ENCODE measurements at places on chromosomes 3 and 15. TPM values are rescaled to one million over a fixed set of nuclear protein-coding genes. Genes with fewer than 3 reads are reported as not detected.

DNA sequence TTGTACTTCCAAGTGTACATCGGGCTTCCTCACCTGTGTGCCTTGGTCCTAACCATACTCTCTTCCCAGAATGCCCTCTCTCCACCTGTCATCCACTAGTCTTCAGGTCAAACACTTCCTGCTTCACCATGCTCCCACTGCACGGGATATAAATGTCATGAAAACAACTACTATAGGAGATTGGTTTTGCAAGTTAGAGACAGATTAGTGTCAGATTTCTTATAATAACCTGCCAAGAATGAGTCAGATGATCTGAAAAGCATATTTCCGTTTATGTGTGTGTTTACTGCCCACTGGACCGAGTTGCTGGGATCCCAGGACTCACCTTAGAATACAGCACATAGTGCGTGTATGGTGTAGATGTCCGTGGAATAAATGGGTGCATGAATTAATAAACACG is 21.4 kb downstream of the PLA1A start:
- H3K27ac ChIP-seq: no peak overlapping the region
- DNase-seq: no peak
- no peaks in the 10 kb centered on the region for H3K27me3 ChIP-seq
- no peak overlapping the region for H3K4me3 ChIP-seq
- H3K36me3 ChIP-seq: no peaks in the 10 kb centered on the region

DNA sequence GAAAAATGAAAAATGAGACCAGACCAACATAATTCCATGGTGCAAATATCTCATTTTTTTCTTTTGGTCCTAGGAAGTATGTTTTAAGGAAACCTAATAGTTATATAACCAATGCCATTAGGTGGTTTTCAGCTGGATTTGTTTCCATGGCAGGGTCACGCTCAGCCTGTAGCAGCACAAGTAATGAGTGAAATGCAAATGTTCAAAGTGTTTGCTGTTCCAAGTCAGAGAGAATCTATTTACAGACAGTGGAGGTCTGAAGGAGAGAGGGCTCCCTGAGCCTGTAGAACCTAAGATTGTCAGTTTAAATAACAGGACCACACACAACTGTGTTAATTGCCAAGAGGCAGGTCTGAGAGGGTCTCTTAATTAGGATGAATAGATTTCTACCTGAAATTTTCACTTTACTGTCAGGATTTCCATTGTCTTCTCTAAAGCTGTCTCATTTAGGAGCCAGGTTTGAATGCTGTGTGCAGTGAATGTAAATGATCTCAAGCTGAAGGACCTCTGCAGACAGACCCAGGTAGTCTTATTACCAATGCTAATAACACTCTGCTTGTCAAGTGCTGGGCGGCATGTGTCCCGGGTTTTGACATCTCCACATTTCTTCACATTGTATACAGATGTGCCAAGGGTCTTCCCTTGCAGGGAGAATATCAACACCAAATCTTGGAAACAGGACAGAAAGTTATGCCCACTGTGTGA is 317.3 kb upstream of the NECTIN3 start:
- no peak for DNase-seq
- no peak overlapping the region for H3K4me3 ChIP-seq
- no peaks in the 10 kb centered on the region for H3K27me3 ChIP-seq
- H3K4me1 ChIP-seq: no peaks in the 10 kb centered on the region
- H3K36me3 ChIP-seq: no peaks in the 10 kb centered on the region
- no peak overlapping the region for H3K27ac ChIP-seq

GRCh38 chr15:80402339-80402738 is 1.8 kb upstream of the ARNT2 start:
- no peak for DNase-seq
- peaks cover 9% of the 10 kb centered on the region for H3K27me3 ChIP-seq
- no peaks in the 10 kb centered on the region for H3K36me3 ChIP-seq

DNA sequence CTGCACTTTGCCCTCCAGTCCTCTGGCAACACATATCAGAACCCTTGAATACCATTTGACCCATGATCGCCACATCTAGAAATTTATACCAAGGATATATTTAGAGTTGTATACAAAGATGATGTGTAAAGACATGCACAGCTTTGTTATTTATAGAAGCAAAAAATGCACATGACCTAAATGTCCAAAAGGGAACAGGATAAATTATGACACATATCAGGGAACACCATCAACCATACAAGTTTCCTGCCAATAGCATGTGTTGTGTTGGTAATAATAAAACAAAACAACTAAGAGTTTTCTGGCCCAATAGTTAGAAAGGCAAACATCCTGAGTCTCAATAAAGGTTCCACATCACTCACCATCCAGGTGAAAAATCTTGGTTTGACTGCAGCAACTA is 51.5 kb downstream of the AAGAB start:
- peaks cover 50% of the 10 kb centered on the region for H3K36me3 ChIP-seq
- no peak overlapping the region for H3K27ac ChIP-seq
- H3K4me3 ChIP-seq: no peak overlapping the region
- no peaks in the 10 kb centered on the region for H3K4me1 ChIP-seq

DNA sequence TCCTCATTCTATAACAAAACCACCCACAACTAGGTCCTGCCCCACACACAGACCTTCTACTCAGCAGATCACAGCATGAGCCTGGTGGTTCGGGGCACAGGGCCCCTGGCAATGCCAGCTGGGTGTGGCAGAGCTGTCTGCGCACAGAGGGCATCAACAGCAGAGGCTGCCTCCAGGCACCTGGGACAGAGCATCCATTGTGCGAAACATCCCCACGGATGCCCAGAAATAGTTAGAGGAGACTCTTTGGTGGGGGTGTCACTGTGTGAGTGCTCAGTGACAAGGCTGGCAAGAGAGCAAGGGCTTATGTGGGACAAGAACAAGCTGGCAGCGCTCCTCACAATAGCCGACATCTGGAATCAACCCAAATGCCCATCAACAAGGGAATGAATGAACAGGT is 487.4 kb upstream of the PROK2 start:
- H3K4me1 ChIP-seq: peaks cover 37% of the 10 kb centered on the region
- no peak overlapping the region for H3K4me3 ChIP-seq
- H3K27me3 ChIP-seq: no peaks in the 10 kb centered on the region
- no peak overlapping the region for H3K27ac ChIP-seq

- H3K27me3 ChIP-seq: peaks cover 4% of the 10 kb centered on the region
- H3K4me1 ChIP-seq: peaks cover 15% of the 10 kb centered on the region
- H3K27ac ChIP-seq: no peak overlapping the region
- H3K4me3 ChIP-seq: no peak overlapping the region
- no peak for DNase-seq
These were observed 3.6 kb upstream of the KBTBD12 start for GRCh38 chr3:127911421-127911931.

DNA sequence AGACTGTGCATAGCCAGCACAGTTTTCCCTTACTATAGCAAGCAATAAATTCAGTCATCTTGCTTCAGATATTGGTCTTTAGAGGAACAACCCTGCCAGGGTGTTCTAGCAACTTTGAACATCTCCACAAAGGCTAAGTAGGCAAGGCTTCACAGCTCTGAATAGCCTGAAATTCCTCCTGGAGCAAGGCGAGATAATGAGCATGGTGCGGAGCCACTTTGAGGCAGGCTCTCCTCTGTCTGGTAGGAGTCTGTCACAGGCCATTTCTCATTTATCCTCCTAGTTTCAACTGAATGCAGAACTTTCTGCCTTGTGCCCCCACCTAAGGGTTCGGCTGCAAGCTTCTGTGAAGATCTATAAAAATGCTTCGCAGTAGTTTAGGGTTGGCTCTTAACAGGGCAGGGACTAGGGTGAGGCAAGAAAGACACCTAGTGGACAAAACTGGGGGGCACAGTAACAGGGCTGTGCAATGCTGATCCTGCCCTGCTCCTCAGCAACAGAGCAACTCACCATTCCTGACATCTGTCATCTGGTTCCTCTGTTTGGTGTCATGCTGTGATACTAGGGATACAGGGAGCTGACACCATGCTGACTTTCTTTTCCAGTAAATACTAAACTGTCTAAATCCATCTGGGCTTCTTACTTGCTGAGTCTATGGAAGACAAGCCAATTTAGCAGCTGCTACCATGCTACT is 16.6 kb upstream of the EHHADH start:
- H3K27me3 ChIP-seq: peaks cover 10% of the 10 kb centered on the region
- no peak overlapping the region for H3K27ac ChIP-seq
- no peak overlapping the region for H3K4me3 ChIP-seq
- no peaks in the 10 kb centered on the region for H3K36me3 ChIP-seq
- peak; percentile 14 for DNase-seq

DNA sequence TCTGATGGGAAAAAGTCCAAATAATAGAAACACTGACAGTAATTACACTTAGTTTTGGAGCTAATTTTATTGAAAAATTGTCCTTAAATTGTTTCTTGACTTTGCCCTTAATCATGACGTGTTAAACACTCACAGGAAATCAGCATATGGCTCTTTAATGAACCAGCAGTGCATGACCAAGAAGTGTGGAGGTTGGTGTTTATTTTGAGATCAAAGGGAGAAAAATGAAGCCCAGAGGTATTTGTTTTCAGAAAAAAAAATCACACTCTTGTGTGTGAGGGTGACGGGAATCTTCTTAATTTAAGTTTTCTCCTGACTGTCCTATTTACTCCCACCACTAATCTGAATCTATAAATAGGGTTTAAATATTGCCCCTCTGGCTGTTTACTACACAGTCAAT is 28.8 kb upstream of the SYNM start:
- DNase-seq: no peak
- H3K27me3 ChIP-seq: peaks cover 3% of the 10 kb centered on the region
- no peaks in the 10 kb centered on the region for H3K36me3 ChIP-seq
- no peak overlapping the region for H3K27ac ChIP-seq
- H3K4me1 ChIP-seq: peaks cover 3% of the 10 kb centered on the region
- H3K4me3 ChIP-seq: no peak overlapping the region

DNA sequence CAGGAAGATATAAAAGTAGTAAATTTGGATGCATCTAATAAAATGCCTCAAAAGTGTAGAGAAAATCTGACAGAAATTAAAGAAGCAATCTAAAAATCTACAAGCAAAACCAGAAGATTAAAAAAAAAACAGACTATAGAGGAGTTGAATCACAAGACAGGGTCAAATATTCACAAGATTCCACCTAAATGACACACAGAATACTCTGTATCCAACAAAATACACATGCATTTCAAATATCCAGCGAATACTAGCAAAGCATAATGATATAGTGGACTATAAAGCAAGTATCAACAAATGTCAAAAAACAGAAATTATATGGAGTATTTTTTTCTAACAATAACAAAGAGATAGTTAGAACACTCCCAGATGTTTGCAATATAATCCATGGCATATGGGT is 20.5 kb upstream of the ACTC1 start:
- no peak overlapping the region for H3K4me3 ChIP-seq
- no peaks in the 10 kb centered on the region for H3K27me3 ChIP-seq
- H3K4me1 ChIP-seq: no peaks in the 10 kb centered on the region

GRCh38 chr15:67049351-67050044 is 15.9 kb upstream of the SMAD3 start:
- DNase-seq: no peak
- no peaks in the 10 kb centered on the region for H3K36me3 ChIP-seq
- no peak overlapping the region for H3K27ac ChIP-seq
- H3K27me3 ChIP-seq: no peaks in the 10 kb centered on the region
- no peak overlapping the region for H3K4me3 ChIP-seq
- peaks cover 11% of the 10 kb centered on the region for H3K4me1 ChIP-seq

GRCh38 chr15:98782801-98783200 is 134.5 kb downstream of the IGF1R start:
- H3K27ac ChIP-seq: no peak overlapping the region
- H3K4me3 ChIP-seq: no peak overlapping the region
- DNase-seq: no peak
- no peaks in the 10 kb centered on the region for H3K36me3 ChIP-seq
- H3K27me3 ChIP-seq: no peaks in the 10 kb centered on the region

BNC1 gene
- not detected for total RNA-seq

SLC22A13 gene
- 0.40 TPM for total RNA-seq

POLQ gene
- 0.66 TPM for total RNA-seq

SLC7A14 gene
- not detected for total RNA-seq

TTLL13 gene
- total RNA-seq: 0.18 TPM

ABTB1 gene
- 107 TPM for total RNA-seq

MRPS25 gene
- 32.3 TPM for total RNA-seq

FANCD2OS gene
- not detected for total RNA-seq

KNG1 gene
- total RNA-seq: not detected

ITIH3 gene
- not detected for total RNA-seq

CHSY1 gene
- total RNA-seq: 30.8 TPM

CFAP100 gene
- not detected for total RNA-seq

ITPKA gene
- not detected for total RNA-seq

GRM2 gene
- total RNA-seq: 7.4 TPM
